ENCODE measurements at places on chromosomes 3 and 15.

DNA sequence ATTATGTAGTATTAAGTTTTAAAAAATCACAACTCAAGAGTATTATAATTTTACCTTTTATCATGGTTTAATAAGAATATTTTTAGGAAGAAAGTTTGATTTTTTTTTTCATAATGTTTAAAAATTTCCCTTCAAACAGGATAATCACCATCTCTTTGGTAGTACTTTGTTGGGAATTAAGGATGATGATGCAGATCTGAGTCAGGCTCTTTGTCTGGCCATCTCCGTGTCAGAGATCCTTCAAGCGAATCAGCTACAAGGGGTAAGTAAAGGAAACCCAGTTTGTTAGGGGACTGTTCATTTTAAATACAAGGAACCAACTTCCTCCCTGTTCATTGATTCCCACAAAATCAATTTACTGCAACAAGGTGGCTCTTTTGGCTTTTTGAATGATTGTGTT lies 36.8 kb upstream of the NIT2 start:
- no peak for DNase-seq

GRCh38 chr15:97521381-97522285 lies 438.9 kb upstream of the ARRDC4 start:
- DNase-seq: no peak

DNA sequence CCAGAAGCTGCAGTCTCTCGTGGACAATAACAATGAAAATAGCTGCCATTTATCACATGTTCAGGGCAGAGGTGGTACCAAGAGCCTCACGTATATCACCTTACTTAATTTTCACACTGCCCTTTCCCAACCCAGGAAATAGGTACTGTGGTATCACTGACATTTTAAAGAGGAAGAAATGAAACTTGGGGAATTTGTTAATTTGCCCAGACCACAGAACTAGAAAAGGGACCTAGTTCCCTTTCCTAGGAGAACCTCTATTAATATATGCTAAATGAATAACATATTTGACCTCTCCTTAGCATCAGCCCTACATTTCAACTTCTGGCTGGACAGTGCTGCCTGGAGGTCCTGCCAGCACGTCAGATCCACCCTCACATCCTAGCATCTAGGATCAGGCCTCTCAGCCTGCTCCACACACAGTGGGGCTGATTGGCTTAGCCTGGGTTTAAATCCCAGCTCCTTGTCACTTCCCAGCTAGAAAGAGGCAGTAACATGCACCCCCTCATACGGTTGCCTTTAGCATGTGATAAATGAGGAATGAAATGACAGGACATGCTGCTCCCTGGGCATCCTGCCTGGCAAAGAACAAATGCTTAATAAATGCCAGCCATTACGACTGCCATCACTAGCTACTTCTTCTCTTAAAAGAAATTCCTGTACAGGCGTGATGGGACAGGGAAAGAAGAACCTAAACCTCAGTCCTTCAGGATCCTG lies 95.1 kb upstream of the TNFAIP8L3 start:
- no peak for DNase-seq

DNA sequence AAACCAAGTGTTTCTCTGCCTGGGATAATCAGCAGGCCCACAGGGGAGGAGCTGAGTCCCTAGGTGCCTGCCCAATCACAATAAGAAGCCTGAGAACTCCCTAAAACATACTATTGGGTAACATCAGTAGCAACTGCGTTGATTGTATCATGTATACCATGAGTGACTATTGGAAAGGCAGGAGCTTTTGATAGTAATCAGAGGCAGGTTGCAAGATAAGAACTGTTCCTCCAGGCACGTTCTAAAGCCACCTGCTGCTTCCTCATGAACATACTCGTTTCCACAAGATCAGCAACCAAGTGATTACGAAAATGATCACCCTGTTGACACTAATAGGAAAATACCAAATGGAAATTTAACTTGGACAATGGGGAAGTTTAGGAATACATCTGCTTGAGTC lies 6.7 kb downstream of the MYLK start:
- no peak for DNase-seq

GRCh38 chr3:114119776-114120175 lies 59.1 kb downstream of the DRD3 start:
- no peak for DNase-seq

GRCh38 chr3:185479373-185479945 lies 19.4 kb downstream of the TMEM41A start:
- DNase-seq: no peak

DNA sequence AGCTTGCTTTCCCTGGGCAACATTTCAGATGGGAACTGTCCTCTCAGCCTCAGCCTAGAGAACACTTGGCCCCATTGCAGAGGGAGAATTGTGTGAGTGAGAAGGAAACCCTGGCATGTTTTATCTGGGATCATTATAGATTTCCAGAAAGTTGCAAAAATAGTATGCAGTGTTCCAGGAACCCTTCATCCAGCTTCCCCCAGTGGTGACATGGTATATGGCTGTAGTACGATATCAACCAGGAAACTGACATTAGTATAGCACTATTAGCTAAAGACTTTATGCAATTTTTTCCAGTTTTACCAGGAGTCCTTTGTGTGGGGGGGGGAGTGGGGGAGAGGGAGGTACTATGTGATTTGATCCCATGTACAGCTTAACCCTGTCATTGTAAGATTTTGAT lies 166.2 kb upstream of the KBTBD8 start:
- DNase-seq: no peak

DNA sequence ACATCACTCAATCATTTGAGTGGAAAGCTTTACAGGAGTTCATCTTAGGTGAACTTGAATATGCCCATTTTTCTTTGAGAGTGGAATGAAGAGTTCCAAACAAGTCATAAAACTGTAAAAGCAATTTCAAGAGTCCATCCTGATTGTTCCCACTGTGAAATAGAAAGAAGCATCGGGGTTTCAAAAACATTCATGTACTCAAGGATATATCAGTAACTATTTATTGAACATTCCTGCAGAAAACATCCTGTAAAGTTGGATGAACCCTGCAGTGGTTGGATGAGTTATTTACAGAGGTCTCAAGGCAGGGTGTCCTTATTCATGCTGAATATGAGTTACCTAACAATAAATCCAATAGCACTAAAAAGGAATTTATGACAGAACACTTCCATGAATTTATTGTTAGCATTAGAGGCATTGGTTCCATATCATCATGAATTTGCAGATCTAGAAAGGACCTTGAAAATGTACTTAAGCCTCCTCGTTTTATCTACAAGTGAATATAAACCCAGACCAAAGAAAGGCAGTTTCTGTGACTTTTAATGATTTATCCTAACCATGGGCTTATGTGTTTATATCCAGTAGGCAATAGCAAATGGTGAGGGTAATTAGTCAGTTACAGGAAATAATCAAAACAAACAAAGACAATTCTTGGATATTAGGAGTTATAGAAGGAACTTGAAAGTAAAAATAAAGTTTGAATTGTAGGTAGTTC lies 361.9 kb upstream of the KCNMB2 start:
- DNase-seq: no peak

DNA sequence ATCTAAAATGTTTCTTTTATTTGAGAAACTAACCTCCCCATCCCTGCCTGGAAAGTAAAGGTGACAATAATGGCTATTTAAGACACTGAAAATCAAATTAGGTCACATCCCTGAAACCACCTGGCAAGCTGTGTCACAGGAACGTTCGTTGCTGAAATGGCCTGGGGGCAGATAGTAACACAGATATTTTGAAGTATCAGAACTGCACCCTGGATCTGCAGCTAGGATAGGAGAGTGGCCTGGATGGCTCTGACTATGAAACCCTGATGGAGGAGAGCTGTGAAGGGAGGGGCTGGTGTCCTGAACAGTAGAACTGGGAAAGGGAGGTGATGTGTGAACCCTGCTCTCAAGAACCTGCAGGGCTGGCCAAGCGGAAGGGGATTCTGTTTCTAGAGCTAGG lies 648.3 kb upstream of the CFAP20DC start:
- no peak for DNase-seq

- DNase-seq: no peak
These were observed 23.4 kb downstream of the PLA2G4D start for GRCh38 chr15:42070976-42071350.

- DNase-seq: no peak
These were observed 241.1 kb downstream of the ZNF385D start for GRCh38 chr3:21509731-21510470.

DNA sequence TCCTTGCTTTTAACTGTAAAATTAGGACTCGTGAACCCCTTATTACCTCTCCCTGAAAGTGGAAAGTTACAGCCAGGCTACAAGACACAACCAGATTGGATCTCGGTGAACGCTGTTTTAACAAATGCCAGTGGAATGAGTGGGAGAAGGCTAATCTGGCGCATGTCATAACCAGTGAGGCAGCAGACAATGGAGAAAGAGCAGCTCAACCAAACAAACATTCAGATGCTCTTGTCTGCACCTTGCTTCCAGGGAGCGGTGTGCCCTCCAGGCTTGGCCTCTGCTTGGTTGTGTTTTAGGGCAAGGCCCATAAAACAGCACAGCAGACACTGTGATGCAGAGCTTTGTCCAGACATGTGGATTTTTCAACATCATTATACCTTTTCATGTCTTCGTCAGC lies 45.9 kb upstream of the ATP1B3 start:
- no peak for DNase-seq

- DNase-seq: peak; percentile 34
These were observed 46.8 kb upstream of the SLC6A1 start for GRCh38 chr3:10945683-10946287.

DNA sequence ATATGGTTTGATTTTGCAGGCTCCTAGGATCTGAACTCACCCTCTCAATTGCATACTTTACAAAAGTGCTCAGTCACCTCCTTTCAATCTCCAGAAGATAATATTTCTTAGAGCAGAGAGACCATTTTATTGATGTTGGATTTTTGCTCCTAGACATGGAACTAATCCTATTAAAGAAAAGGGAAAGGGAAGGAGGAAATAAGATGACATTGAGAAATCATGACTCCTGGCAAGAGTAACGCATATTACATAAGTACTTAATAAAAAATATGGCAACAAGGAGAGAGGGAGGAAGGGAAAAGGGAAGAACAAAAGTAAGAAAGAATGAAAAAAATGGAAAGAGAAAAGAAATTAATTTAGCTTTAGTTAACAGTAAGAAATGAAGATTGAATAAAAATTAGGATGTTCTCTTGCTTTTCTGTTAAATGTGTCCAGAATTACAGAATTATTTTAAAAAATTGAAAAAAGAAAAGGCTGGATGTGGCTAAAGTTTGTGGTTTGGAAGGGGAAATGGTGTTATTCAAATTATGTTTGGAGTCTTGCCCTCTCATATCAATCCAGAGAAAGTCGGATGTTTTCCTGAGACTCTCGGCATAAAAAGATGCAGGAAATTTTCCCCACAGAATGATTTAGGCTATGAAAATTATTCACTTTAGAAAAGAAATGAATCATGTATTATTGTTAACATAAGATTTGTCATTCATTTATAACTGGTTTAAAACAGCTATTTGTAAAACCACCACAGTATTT lies 474.0 kb downstream of the FGF12 start:
- no peak for DNase-seq

GRCh38 chr3:29280404-29281093 lies at the start of gene RBMS3:
Gene RBMS3 (plus strand): TSS chr3:29281071.
- DNase-seq: no peak

- no peak for DNase-seq
These were observed 31.6 kb downstream of the CFAP44 start for GRCh38 chr3:113409676-113410075.

GRCh38 chr3:116444115-116444747 lies 1.1 kb downstream of the LSAMP start:
- no peak for DNase-seq

DNA sequence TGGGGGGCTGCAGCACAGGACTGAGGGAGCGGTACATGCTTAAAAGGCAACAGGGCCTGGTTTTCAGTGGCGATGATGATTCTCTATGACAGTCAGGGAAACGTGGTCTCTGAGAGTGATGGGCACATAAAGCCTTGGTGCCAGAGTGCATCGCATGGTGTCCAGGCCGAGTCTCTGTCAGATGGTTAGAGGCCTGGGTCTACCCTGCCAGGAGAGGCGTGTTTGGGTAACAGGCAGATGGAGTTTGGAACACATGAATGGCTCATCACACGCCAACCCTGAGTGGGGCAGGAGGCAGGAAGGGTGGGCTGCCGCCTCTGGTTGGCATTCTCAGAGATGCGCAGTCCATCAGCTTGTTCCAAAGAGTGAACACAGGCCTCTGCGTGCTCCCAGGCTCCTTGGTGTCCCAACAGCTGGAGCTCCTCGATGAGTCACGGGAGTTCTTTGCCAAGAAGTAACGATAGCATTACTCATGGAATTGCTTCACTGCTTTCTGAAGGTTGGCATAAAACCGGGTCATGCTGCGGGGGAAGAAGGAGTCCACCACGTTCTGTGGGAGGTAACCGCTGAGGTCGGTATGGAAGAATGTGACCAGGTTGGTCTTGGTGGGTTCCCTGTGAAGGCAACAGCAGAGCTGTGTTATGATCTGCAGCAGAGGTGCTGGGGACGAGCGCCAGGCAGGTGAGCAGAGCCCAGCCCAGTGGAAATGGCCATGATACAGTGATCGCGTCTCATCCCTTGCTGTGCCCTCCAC lies 11.0 kb downstream of the STARD5 start:
- DNase-seq: no peak

GRCh38 chr3:60202052-60202726 lies 1049.1 kb downstream of the FHIT start:
- DNase-seq: no peak

- DNase-seq: no peak
These were observed 166.0 kb upstream of the COL8A1 start for GRCh38 chr3:99472385-99472784.

DNA sequence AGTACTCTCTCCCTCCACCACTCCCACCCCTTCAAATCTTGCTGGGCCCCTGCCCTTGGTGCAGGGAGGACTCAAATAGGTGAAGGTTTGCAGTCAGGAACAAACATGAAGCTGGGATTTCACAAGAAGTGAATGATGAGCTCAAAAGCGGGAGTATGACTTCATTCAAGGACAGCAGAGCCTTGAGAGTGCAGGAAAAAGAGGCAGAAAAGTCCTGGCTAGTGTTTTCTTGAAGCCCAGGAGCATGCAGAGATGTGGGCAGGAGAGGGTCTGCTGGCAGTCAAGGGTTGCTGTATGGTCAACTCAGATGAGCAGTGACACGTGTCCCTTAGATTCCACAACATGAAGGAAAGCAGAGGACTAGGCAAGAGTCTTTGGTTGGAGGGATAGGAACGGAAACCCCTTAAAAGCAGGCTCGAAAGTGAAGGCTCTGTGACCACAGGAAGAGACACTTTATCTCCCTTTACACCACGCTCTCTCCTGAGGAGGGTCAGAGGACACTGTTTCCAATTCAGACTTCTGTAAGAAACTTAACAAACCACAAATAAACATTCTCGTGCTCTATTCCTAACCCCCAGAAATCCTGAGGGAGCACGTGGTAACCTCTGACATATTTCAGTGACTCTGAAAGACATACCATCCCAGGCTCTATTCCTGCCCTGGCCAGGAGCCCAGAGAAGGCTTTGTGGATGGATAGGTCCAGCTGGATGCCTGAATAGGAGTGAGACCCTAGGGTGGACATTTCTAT lies 168.0 kb upstream of the NDN start:
- DNase-seq: no peak
